ENCODE measurements at places on chromosomes 5 and 9.
A peak's percentile ranks its signal among the peaks of the same experiment; 100 is the strongest.

GRCh38 chr5:141245250-141245717 lies at the start of gene PCDHB15:
Gene PCDHB15, plus strand, starts transcription at chr5:141245395. Its CDS starts 184 bp downstream, at chr5:141245579.
- peak; percentile 88 for DNase-seq

GRCh38 chr9:19028835-19029451 lies 4.1 kb downstream of the SAXO1 start:
- DNase-seq: peak; percentile 61

DNA sequence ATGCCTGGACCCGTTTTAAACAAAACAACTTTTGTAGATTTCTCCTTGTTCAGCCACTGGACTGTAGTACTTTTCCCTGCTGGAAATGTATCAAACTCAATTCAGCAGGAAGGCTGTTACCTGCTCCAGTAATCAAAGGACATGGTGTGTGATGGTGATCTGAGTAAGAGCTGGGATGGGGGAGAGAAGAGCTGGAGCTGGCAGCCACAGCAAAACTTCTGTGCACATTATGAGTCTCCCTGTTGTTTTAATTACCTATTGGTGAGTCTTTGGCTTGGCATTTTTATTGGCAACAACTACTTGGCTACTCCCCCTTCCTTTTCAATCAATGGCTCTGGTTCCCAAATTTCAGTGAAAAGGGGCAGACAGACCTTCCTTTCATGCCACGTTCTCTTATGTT lies 9.7 kb downstream of the NREP start:
- no peak for DNase-seq

GRCh38 chr5:10724781-10725507 lies 36.1 kb downstream of the DAP start:
- DNase-seq: no peak

- no peak for DNase-seq
Observed at GRCh38 chr5:89315286-89316100, 432.5 kb upstream of the MEF2C start.

- no peak for DNase-seq
Observed at GRCh38 chr5:82129723-82130285, 148.3 kb downstream of the RPS23 start.

- no peak for DNase-seq
Observed at GRCh38 chr5:54608423-54609085, 91.0 kb downstream of the SNX18 start.

DNA sequence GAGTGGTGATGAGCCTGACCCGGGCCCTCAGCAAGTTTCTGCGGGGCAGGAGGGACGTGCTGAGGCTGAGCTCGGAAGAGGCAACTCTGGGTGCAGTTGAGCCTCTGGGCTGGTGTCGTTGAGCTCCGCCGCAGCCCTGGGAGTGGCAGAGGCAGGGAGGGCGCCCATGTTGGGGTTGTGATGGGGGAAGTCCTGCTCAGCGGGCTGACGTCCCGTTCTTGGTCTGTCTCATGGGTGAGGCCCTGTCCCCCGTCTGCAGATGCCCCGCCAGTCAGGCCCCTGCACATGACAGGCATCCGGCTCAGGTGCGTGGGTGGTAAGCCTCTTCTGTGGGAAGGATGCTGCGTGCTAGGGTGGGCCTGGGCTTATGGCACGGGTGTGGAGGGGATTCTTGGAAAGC lies 64.3 kb downstream of the RXRA start:
- no peak for DNase-seq

DNA sequence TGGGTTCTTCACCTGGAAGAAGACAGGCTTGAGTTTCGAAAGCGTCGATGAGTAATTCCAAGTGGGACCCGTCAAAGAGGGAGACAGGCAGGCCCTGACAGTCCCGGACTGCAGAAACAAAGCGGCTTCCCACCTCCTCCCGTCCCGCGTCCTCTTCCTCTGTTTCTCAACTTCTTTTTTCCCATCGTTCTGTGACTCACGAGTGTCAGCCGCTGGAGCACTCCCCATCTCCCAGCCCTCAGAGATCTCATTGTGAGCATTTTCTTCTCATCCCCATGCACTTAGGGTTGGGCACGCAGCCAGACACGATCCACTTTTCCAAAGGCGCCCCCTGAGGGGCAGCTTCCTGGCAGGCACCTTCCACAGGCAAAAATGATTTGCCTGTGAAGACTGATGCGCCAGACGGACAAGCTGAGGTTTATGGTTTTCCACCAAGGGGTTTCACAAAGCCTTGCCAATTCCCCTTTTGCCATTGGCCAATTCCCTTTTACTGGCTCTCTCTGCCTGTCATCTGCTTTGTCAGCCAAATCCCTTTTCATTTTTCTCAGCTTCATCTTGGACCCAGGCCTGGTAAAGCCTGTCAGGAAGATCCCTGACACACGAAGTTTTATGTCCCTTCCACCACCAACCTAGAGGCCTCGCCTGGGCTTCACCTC lies 86.5 kb upstream of the ANKRD55 start:
- DNase-seq: no peak

GRCh38 chr9:76530458-76531110 lies 71.6 kb downstream of the GCNT1 start:
- DNase-seq: no peak

DNA sequence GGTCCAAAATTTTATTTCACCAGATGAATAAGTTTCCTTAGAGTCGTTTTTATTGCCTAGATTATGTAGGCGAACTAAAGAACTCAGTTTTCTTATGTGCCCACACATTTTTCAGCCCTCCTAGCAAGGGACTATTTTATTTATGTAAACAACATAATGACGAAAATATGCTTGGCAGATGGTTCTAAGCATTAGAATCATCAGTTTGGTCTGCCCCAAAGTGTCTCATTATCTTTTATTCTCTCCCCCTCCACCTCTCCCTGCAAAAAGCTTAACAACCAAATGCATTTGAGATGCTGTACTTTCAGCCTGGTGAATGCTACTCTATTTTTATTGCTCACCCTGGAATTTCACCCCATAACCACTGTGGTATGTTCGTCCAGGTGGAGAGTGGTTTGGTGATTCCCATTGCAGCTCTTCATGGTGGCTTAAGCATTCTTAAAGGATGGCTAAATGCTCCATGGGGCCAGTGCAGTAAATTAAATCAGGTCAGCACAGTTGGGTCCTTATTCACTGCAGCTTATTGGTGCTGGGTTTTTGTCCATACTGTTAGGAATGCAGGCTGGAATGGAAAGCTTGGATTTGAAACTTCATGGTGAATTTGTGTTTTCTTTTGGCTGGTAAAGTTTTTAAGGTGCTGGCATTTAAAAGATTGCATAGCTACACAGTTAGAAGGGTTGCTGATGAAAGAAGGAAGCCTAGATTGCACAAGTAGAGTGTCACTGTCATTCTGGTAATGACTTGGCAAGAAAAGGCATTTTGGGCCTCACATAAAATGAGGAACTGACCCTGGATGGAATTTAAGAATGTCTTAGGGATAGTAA lies 39.2 kb downstream of the TLE4 start:
- DNase-seq: peak; percentile 93

- peak; percentile 32 for DNase-seq
Observed at GRCh38 chr5:66881480-66882161, 285.4 kb downstream of the MAST4 start.

DNA sequence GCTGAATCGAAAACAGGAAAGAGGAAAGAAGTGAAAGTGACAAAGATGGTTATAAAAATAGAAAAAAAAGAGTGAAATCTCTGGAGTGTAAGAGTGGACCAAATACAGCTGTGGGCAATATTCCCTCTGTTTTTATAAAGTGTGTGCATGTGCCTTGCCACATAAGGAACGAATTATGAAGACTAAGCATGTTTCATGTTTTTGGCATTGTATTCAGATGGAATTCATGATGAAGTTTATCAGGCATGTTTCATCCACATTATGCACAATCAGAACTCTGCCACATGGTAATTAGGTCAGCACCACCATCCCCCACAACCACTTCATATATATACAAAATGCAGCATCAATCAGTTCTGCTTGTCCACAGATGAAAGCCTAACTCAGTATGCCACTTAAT lies 348.0 kb downstream of the ZNF608 start:
- DNase-seq: no peak

DNA sequence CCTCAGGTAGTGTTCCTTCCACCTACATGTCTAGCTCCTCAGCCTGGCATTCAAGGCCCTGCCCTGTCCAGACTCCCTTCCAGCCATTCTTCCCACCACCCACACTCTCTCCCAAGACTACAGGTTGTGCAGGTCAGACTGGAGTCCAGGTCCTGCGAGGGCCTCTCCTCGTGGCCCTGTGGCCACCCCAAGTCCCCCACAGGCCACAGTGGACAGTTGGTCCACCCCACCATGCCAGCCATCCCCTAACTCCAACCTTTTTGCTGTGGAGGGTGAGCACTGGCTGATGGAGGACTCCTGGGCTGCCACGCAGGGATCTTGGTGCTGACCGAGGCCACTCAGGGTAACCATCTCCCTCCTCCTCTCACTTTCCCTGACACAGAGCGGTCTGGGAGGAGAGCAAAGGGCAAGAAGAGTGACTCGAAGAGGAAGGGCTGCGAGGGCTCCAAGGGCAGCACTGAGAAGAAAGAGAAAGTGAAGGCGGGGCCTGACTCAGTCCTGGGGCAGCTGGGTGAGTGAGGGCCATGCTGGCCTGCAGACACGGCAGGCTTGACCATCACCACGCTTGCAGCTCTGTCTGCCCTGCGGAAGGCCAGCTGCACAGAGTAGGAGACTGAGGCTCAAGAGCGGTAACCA lies 51.0 kb downstream of the JADE2 start:
- no peak for DNase-seq

DNA sequence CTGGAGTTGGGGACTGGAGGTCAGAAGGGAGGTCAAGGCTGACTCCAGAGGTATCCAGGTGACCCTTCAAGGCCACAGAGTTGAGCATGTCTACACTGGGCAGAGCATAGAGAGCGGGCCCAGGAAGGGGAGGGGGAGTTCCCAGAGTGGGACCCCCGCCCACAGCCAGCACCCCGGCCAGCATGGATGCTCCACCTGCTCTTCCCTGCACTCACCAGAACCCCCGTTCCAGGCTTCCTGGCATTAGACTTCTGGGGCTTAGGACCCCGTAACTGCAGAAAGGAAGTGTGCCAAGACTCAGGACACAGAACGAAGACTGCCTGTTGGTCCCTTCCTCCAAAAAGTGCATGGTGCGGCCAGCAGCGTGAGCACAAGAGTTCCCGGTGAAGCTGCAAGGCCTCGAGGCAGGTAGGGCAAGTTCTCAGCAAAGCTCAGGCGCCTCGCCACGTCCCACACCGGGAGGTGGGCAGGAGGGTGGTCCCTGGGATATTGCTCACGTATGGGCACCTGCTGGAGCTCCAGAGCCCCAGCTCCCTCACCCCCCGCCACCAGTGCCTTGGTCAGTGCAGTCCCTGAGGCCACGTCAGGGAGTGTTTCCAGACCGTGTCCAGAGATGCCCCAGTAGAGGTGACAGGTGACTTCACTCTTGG lies 13.8 kb downstream of the ABO start:
- no peak for DNase-seq

- no peak for DNase-seq
Observed at GRCh38 chr9:135857843-135858242, 49.5 kb downstream of the CAMSAP1 start.

DNA sequence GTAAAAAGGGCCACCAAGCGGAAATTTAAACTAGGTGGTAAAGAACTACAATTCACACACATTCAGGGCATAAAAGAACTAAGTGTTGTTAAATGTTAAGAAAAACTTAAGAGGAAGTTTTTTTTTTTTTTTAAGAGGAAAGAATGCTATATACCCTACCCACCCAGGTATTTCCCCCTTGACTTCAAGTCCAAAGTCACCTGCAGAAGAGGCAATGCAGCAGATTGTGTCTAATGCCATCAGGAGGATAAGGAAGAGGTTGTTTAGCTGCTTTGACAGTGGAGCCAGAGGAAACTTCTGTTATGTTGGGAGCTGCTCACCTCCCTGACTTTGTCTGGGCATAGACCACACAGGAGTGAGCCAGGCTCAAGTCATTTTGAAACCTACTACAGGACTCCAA lies 69.2 kb downstream of the MPDZ start:
- no peak for DNase-seq

DNA sequence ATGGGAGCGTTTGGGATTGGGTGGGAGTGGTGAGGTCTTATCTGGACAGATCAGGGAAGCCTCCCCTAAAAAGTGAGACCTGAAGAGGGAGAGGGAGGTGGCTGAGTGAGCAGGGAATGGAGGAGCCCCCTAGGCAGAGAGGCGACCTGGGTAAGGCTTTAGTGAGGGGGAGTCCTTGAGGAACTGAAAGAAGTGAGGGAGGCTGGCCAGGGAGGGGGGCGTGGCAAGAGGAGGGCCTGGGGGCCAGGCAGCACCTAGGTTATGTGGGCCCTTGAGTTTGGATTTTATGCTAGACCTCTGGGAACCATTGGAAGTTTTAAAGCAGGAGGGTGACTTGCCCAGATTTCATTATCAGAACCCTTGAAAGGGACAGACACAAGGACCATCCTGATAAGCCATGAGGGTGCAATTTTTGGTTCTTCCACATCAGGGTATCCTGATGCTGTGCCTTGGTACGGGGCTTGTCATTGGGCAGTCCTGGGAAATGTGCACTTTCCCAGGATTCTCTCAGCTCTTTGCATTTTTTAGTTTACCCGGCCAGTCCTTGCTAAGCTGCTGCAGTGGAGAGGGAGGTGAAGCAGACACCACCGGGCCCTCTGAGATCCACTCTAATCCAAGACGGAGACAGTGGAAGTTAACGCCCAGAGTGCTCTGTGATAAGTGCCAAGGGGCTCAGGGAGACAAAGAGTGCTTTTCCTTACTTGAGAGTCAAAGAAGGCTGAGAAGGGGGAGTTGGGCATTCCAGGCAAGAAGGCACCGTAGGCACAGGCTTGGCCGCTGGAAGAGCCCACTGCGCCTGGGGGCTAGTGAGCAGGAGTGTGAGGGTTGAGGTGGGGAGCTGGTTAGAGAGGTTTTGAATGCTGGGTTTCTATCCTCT lies 16.1 kb downstream of the GSN start:
- DNase-seq: no peak

- no peak for DNase-seq
Observed at GRCh38 chr5:54915466-54916027, 69.8 kb downstream of the ESM1 start.

DNA sequence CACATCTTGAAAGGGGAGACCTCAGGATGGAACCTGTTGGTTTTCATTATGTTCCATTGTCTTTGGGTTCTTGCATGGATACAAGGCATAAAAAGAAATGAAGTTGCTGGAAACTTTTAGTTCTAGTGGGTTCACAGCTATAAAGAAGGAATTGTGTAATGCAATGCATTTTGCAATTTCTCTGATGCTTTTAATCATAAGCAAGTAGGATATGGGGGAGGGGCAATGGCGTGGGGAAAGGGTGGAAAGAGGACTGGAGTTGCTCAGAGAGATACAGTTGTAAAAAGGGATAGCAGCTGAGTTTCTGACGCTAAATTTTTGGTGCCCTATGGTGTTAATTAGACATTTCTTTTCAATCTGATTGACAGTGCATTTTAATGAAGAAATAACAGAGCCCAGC lies 88.6 kb upstream of the FANCC start:
- DNase-seq: peak; percentile 25

All from OCI-M1 (cell line).